ENCODE measurements at places on chromosomes 12 and 14. TPM values are rescaled to one million over a fixed set of nuclear protein-coding genes. Genes with fewer than 3 reads are reported as not detected.

DNA sequence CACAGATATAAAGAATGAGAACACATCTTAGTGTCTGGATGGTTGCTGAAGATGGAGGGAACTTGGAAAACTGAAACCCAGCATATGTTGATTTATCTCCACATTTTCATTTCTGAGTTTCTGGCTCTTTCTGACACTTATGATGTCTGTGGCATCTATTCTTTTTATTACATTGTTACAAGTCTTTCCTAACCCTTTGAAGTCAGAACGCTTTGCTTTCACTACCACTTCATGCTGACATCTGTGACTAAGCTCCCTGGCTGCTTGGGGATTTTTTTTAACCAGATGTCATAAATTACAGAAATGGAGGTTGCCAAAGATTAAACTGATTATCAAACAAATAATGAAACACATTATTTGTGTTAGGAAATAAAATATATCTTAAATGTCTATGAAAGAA, 188.7 kb downstream of the KITLG start:
- H3K27ac ChIP-seq = no peak overlapping the region
- H3K27me3 ChIP-seq = no peaks in the 10 kb centered on the region
- H3K36me3 ChIP-seq = no peaks in the 10 kb centered on the region
- DNase-seq = no peak

Gene MGAT4C
- total RNA-seq = not detected

- no peaks in the 10 kb centered on the region for H3K27me3 ChIP-seq
- DNase-seq = no peak
- H3K27ac ChIP-seq = no peak overlapping the region
- H3K36me3 ChIP-seq = peaks cover 6% of the 10 kb centered on the region
- H3K4me3 ChIP-seq = no peak overlapping the region
Measured at GRCh38 chr12:113838896-113839295, 127.2 kb downstream of the RBM19 start.

Gene PYGL
- total RNA-seq = 0.62 TPM

Gene GAS2L3
- 2.7 TPM for total RNA-seq

Gene MGP
- total RNA-seq = not detected

Gene GALNT8
- total RNA-seq = 1.1 TPM

DNA sequence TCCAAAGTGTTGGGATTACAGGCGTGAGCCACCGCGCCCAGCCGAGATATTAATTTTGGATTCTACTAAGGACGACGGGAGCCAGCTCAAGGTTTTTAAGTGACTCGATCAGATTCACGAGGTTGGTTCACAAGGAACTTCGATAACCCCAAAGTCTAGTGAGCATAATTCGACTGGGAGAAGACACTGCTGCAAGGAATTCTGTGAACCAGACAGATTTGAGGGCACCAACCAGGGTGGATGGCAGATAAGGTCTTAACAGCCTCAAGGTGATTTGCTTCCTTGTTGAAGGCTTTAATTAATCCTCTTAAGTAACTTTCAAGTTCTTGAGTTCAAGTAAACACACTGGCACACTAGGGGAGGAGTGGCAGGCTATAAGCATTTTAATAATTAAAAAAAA, 1.1 kb upstream of the KLHDC2 start:
- H3K4me1 ChIP-seq = peaks cover 41% of the 10 kb centered on the region
- H3K27me3 ChIP-seq = no peaks in the 10 kb centered on the region

Gene KLRB1
- total RNA-seq = 10.5 TPM

Gene EPYC
- total RNA-seq = not detected

GRCh38 chr12:64390275-64390851, at the start of gene C12orf56:
C12orf56 (minus strand) TSS chr12:64390758; CDS start chr12:64390565, 193 bp downstream.
- no peaks in the 10 kb centered on the region for H3K36me3 ChIP-seq
- H3K4me3 ChIP-seq = peak within 1 kb of the TSS; percentile 61
- H3K27ac ChIP-seq = no peak within 1 kb of the TSS
- no peak for DNase-seq

DNA sequence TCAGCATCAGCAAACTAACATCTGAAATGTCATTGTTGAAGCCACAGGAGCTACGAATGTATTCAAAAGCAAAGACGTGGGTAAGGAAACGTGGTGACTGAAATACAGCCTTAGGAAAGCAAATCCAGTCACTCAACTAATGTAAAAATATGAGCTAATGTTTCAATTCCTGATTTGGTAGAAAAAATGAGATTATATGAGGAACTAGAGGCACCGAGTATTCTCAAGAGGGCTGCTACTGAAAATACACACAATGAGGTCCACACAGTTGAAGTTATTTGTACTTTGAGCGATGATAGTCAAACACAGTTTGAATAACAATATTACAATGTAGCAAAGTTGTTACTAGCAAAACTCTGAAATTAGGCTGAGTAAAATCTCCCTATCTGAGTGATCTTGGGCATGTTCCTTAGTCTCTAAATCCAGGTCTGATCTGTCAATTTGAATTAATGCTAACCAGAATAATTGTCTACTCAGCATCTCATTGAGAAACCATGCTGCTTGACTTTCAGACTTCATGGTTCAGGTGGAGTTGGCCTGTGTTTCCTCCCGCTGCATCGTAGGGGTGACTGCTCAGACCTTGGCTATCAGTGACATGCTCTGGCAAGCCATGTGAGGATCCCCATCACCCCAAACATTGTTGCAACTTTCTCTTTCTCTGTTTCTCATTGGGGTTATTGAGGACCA, 467.1 kb upstream of the SOX5 start:
- DNase-seq = no peak
- peaks cover 3% of the 10 kb centered on the region for H3K4me1 ChIP-seq
- no peaks in the 10 kb centered on the region for H3K27me3 ChIP-seq
- H3K36me3 ChIP-seq = peaks cover 4% of the 10 kb centered on the region
- H3K27ac ChIP-seq = no peak overlapping the region

Gene LMO3
- total RNA-seq = not detected

DNA sequence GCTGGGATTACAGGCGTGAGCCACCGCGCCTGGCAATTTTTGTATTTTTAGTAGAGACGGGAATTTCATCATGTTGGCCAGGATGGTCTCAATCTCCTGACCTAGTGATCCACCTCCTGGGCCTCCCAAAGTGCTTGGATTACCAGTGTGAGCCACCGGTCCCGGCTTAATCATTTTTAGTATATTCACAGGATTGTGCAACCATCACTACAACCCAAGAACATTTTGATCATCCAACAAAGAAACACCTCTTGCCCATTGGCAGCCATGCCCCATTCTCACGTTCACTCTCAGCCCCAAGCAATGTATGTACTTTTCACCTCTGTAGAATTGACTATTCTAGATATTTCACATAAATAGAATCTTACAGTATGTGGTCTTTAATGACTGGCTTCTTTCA, 19.9 kb downstream of the SP1 start:
- no peak overlapping the region for H3K27ac ChIP-seq
- H3K27me3 ChIP-seq = no peaks in the 10 kb centered on the region
- no peak overlapping the region for H3K4me3 ChIP-seq
- H3K36me3 ChIP-seq = no peaks in the 10 kb centered on the region
- no peak for DNase-seq
- peaks cover 3% of the 10 kb centered on the region for H3K4me1 ChIP-seq

DNA sequence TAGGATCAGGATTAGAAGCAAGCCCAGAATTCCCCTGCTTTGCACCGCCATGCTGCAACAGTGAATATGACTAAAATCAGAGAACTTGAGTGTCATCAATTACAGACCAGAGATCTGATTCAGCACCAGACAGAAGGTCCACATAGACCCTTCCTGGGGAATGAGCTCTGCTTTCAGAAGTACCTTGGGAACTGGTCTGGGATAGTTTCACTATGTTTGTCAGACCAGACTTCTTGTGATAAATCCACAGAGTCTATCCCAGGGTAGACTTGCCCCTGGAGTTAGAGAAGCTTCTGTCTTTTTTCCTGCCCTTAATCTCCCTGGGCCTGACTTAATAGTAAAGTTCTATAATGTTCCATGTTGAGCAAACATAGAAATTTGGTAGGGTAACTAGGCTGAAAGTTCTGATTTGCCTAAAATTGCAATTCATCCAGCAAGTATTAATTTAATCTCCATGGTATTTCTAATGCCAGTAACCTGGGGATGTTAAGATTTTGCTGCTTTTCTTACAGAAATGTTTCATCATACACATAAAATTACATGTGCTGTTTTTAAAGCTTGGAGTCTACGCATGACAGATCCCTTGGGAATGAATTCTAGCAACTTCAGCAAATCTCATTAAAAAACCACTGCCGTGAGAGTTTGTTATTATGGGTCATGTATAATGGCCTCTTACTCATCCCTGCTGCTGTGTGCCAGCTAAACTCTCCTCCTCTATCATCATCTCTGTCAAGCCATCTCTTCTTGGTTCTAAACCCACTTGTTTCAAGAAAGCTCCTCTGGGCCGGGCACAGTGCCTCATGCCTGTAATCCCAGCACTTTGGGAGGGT, 61.3 kb upstream of the METAP2 start:
- H3K4me3 ChIP-seq = no peak overlapping the region
- H3K27me3 ChIP-seq = peaks cover 6% of the 10 kb centered on the region
- no peaks in the 10 kb centered on the region for H3K36me3 ChIP-seq

DNA sequence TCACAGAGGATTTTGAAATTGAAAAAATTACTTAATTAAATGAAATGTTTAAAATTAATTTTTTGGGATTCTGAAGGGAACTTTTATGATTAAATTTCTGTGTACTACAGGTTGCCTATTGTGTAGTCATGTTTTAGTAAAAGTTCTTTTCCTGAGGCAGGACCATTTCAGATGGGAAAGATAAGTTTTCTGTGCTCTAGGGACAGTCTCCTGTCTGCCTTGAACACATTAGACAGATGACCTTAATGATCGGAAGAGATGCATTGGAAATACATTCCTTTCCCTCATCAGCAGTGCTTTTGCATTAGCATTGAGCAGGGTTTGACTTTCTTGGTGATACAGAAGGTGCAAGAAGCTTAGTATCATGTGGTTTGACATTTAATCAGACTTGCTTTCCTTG, 28.1 kb downstream of the CRADD start:
- peaks cover 7% of the 10 kb centered on the region for H3K4me1 ChIP-seq
- no peaks in the 10 kb centered on the region for H3K27me3 ChIP-seq
- peaks cover 10% of the 10 kb centered on the region for H3K36me3 ChIP-seq
- H3K27ac ChIP-seq = no peak overlapping the region
- no peak for DNase-seq

- no peaks in the 10 kb centered on the region for H3K27me3 ChIP-seq
- H3K27ac ChIP-seq = no peak overlapping the region
- DNase-seq = no peak
Measured at GRCh38 chr12:62537551-62537950, 70.9 kb downstream of the MON2 start.

- DNase-seq = no peak
- no peak overlapping the region for H3K27ac ChIP-seq
- no peak overlapping the region for H3K4me3 ChIP-seq
- H3K27me3 ChIP-seq = peaks cover 6% of the 10 kb centered on the region
Measured at GRCh38 chr14:94601884-94602391, 10.3 kb upstream of the SERPINA3 start.

- no peaks in the 10 kb centered on the region for H3K27me3 ChIP-seq
- H3K4me3 ChIP-seq = peak overlapping the region; percentile 59
- no peak for DNase-seq
- peaks cover 20% of the 10 kb centered on the region for H3K4me1 ChIP-seq
- peaks cover 30% of the 10 kb centered on the region for H3K36me3 ChIP-seq
Measured at GRCh38 chr12:57793920-57794319, 11.3 kb downstream of the TSFM start.

GRCh38 chr12:103964805-103965204, 867 bp upstream of the TDG start:
- peak overlapping the region; percentile 98 for H3K27ac ChIP-seq
- DNase-seq = no peak
- peaks cover 33% of the 10 kb centered on the region for H3K4me1 ChIP-seq
- peaks cover 7% of the 10 kb centered on the region for H3K36me3 ChIP-seq
- peak overlapping the region; percentile 87 for H3K4me3 ChIP-seq

- no peak for DNase-seq
- H3K4me1 ChIP-seq = no peaks in the 10 kb centered on the region
- no peak overlapping the region for H3K4me3 ChIP-seq
- H3K27ac ChIP-seq = no peak overlapping the region
Measured at GRCh38 chr12:48165089-48165981, 8.0 kb upstream of the ASB8 start.

Gene AKAP3
- 0.86 TPM for total RNA-seq

Gene TMTC1
- total RNA-seq = not detected

GRCh38 chr14:71629765-71630492, 302.3 kb upstream of the RGS6 start:
- H3K4me3 ChIP-seq = no peak overlapping the region
- peaks cover 18% of the 10 kb centered on the region for H3K36me3 ChIP-seq
- H3K4me1 ChIP-seq = no peaks in the 10 kb centered on the region
- no peak for DNase-seq
- no peaks in the 10 kb centered on the region for H3K27me3 ChIP-seq
